Naive thymus-derived CD4-positive, alpha-beta T cell (primary cell): ENCODE measurements at places on chromosomes 11 and 22.

- DNase-seq: no peak
Observed at GRCh38 chr11:61172888-61173287, 11.7 kb upstream of the VPS37C start.

DNA sequence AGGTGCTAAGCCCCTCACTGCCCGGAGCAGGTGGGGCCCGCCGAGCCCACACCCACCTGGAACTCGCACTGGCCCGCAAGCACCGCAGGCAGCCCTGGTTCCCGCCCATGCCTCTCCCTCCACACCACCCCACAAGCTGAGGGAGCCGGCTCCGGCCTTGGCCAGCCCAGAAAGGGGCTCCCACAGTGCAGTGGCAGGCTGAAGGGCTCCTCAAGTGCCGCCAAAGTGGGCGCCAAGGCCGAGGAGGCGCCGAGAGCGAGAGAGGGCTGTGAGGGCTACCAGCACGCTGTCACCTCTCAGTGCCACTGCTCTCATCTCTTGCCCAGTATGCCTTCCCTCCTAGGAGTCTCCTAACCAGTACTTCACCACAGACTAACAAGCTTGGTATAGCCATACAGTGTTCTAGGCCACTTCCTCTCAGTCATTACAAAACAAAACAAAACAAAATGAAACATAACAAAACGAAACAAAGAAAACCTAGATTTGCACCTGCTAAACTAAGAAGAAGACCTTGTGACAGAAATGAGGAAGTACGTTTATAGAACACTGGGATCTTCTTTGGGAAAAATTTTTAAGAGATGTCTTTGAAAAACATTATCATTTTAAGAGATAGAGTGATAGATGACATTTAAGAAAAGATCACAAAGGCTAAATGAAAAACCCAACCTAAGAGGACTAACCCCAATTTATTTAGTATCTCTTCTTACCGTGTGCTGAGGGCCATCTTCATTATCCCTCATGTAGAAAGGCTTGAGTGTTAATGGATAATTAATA is 47.7 kb upstream of the GAB2 start:
- peak; percentile 20 for DNase-seq

- DNase-seq: no peak
Observed at GRCh38 chr11:31500560-31500959, 8.9 kb downstream of the IMMP1L start.

DNA sequence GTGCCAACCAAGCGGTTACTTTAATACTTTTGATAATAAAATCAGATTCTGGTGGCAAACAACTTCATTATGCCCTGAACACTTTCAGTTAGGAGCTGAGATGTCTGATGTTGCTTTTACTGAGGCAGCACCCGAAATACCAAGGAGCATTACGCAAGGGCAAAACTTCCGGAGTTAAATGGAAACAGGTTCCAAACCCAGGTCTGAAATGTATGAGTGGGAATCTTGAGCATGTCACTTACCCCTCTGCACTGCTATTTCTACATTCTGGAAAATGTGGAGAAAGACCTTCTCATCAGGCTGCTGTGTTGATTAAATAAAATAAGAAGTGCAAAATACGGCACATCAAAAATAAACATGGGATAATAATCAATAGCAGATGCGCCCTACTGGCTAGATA is 315.1 kb downstream of the LARGE1 start:
- no peak for DNase-seq

DNA sequence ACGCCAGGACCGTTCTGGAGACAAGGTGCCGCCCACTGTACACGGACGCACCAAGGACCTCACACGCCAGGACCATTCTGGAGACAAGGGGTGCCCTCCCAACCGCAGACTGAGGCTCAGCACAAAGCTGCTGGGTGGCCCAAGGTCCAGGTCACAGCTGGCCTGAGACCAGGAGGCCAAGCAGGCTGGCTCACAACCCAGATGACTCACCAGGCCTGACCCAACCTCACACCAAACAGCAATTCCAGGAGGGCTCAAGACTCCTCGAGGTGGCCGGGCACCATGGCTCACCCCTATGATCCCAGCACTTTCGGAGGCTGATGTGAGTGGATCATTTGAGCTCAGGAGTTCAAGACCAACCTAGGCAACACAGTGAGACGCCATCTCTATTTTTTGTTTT is 14.8 kb downstream of the BRD1 start:
- no peak for DNase-seq

- peak; percentile 34 for DNase-seq
Observed at GRCh38 chr11:36265793-36266628, 23.2 kb downstream of the COMMD9 start.

- no peak for DNase-seq
Observed at GRCh38 chr22:39348909-39349505, 784 bp upstream of the SYNGR1 start.
